ENCODE measurements at places on chromosomes 7 and 10. TPM values are rescaled to one million over a fixed set of nuclear protein-coding genes. Genes with fewer than 3 reads are reported as not detected.

GRCh38 chr10:534047-534566 lies 155.4 kb downstream of the DIP2C start:
- no peak for DNase-seq
- H3K27me3 ChIP-seq, result no peaks in the 10 kb centered on the region
- H3K27ac ChIP-seq, result no peak overlapping the region
- no peaks in the 10 kb centered on the region for H3K4me1 ChIP-seq

TRIP6 gene
- total RNA-seq, result 71.9 TPM

CNTNAP2 gene
- total RNA-seq, result not detected

- no peaks in the 10 kb centered on the region for H3K36me3 ChIP-seq
- H3K27ac ChIP-seq, result no peak overlapping the region
- no peak for DNase-seq
Observed at GRCh38 chr10:116771101-116771958, 29.0 kb upstream of the HSPA12A start.

DNA sequence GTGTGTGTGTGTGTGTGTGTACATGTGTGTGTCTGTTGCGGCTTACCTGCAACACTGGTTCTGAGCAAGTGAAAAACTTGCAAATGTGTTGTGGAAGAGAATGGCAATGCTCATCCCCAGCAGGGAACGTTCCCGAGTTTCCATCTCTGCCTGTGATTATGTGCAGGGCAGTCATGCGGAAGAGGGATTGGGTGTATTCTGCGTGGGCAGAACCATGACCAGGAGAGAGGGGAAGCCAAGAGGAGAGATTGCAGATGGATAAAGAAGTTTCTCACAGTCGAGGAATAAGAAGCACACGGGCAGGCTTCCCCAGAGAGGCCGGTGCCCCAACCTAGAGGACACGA lies 99.9 kb downstream of the CTBP2 start:
- no peaks in the 10 kb centered on the region for H3K27me3 ChIP-seq
- DNase-seq, result no peak
- H3K4me3 ChIP-seq, result peak overlapping the region; percentile 60
- H3K4me1 ChIP-seq, result peaks cover 96% of the 10 kb centered on the region
- no peaks in the 10 kb centered on the region for H3K36me3 ChIP-seq

DNA sequence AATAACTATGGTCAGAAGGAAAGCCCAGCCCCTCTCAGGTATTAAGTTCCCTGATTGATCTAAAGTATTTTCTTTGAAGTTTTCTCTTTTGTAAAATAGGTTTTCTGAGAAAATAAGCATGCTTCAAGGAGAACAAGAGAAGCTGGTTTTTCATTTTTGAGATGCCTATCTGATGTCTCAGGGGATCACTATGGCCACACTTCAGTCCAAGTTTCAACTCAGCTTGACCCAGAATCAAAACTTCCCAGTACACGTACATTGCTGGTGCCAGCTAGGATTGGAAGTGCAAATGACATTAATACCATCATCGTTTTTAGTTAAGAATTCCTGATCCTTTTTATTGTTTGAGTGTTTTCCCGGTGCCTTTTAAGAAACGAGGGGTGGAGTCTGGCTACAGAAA lies 7.2 kb downstream of the ITIH5 start:
- DNase-seq, result no peak
- no peak overlapping the region for H3K27ac ChIP-seq
- peaks cover 6% of the 10 kb centered on the region for H3K4me1 ChIP-seq
- no peaks in the 10 kb centered on the region for H3K36me3 ChIP-seq
- no peak overlapping the region for H3K4me3 ChIP-seq

Measured in thoracic aorta (tissue), 2 donors.